ENCODE measurements at places on chromosomes 2 and 18.

DNA sequence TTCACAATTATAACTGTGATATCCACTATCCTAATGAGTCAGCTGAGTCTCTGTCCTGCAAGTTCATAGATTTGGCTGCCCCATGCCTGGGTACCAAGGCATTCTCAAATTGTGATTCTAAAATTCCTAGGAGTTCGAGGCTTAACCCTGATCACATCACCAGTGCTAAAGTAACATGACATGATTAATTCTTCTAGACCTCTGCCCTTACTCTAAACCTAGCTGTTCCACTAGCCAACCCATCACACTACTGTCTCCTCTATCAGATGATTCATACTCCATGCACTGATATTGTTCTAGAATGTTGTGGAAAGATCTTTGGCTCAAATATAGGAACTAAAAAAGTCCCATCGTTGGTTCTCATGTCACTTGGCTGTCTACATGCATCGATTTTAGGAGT lies 487.6 kb downstream of the PIK3C3 start:
- DNase-seq = no peak

GRCh38 chr18:111306-112014 lies 46.9 kb upstream of the USP14 start:
- DNase-seq = peak; percentile 33

DNA sequence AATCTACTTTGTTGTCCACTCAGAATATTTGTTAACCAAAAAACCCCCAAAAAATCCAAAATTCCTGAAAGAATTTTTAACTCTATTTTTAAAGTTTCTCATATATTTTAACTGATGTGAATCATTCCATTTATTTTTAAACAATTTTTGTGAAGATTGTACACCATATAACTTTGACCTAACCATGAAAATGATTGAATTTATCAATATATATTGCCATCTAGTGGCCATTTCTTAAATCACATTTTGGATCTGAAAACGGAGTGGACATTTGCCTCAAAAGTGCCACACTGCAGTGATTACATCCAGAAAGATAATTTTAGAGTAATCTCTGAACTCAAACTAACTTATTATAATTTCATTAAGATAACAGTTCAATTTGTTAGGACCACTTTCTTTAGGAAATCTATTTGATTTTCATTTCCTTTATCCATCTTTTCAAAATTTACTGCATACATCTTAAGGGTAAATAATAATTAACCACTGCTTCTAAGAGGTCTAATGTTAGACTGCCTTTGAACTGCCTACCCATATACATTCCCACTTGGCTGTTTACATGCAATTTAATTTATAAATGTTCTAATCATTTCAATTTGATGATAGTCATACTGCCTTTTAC lies 71.1 kb downstream of the DSC3 start:
- no peak for DNase-seq

DNA sequence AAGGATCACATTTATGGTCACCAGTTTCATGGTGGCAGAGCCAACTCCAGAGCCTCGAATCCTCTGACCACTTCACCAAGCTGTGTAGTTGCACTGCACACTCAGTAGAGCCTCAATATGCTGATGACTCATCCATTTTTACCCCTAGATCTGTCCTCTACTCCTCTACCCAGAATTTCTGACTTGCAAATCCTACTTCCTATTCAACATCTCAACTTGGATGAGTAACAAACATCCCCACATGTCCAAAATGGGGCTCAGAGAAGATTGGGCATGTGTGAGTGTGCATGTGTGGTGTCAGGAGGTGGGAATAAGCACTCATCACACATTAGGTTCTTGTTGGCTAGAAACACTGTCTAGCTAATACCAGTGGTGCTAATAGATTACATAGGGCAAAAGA lies 57.8 kb upstream of the IGFBP2 start:
- no peak for DNase-seq

DNA sequence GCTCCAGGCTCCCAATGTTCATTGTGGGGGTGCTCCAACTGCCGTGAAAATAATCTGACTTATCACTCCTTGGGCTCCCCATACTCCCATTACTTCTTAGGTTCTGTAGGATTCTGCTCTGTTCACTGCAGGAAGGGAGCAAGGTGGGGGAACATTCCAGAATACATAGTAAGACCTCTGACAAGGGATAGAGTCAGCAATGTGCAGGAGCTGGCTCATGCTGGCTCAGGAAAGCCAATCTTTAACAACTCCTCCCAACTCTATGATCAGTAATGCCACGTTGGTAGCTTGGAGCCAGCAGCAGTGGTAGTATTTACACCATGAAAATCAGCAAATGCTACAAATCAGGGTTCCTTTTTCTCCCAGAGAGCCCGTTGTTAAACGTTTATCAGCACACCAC lies 44.4 kb downstream of the FECH start:
- no peak for DNase-seq

DNA sequence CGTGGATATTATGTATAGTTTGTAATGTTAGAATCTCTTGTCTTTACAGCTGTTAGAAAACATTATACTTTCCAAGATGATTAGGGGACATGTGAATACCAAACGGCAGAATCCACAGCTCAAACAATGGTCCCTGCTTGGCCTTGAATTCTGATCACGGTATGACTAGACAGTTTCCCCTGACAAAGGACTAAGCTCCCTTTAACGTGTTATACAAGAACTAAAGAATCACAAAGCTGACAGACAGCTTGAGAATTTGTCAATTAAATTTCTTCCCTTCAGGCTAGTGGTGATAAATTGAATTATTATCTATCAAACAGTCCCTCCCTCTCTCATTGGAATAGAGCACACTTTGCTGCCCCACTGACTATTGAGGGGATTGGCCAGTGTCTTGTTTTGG lies 359.2 kb upstream of the ID2 start:
- DNase-seq = no peak

GRCh38 chr18:32847691-32848090 lies 74.9 kb upstream of the KLHL14 start:
- no peak for DNase-seq

GRCh38 chr2:217553202-217553601 lies 449.6 kb downstream of the TNS1 start:
- DNase-seq = no peak

DNA sequence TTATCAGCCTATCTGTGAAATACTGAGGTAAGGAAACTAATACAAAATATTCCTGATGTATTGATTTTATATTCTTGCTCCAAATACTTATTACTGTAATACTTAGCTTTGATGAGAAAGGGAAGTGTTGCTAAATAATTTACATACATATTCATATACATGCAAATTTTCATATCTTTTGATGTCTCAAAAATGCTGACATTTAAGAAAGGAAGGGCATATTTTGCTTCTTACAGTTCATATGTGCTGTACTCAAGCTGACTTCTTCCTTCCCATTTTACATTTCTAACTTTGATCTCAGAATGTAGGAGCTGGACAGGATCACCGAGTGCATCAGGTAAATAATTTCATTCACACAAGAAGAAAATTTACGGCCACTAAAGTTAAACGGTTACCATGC lies 399.2 kb upstream of the VWC2L start:
- DNase-seq = no peak

All from A549 (cell line).